Muscle of leg (tissue), 16 donors: ENCODE measurements at places on chromosomes 5 and 9.

DNA sequence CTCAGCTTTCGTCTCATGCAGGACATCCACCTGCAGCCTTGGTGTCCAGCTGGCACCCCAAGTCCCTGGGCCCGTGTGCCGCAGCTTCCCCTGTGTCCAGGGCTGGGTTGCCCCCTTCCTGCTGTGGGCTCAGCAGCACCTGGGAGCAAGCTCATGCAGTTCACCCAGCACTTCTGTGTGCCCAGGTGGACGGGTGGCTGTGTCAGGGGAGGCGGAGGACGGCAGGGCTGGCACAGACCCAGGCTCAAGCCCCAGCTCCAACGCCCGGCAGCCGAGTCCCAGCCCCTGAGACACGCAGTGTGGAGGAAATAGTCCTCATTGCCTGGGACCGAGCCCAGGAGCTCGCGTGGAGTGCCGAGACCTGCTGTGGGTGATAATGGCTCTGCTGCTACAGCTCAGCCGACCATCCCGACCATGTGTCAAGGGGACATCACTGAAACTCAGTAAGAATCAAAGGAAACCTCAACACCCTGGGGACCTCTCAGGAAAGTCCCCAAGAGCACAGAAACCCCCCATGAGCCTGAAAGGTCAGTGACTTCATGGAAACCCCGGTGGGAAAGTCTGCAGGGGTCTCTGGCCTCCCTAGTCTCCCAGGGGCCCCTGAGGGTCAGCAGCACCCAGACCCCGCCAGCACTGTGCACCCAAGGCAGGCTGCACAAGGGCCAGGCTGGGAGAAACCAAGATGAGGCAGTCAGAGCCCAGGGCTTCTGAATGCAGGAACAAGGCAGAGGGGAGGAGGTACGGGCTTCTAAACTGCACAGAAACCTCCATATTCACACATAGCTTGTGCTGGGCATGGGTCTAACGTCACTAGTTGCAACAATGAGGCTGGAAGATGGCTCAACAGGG, 38.8 kb downstream of the LPCAT1 start:
- H3K4me1 ChIP-seq, result no peaks in the 10 kb centered on the region
- H3K36me3 ChIP-seq, result peaks cover 61% of the 10 kb centered on the region
- H3K27me3 ChIP-seq, result no peaks in the 10 kb centered on the region
- H3K4me3 ChIP-seq, result no peak overlapping the region
- DNase-seq, result no peak

- H3K4me3 ChIP-seq, result no peak overlapping the region
- no peaks in the 10 kb centered on the region for H3K36me3 ChIP-seq
These were observed 46.2 kb upstream of the PWWP2A start for GRCh38 chr5:160165137-160166068.

DNA sequence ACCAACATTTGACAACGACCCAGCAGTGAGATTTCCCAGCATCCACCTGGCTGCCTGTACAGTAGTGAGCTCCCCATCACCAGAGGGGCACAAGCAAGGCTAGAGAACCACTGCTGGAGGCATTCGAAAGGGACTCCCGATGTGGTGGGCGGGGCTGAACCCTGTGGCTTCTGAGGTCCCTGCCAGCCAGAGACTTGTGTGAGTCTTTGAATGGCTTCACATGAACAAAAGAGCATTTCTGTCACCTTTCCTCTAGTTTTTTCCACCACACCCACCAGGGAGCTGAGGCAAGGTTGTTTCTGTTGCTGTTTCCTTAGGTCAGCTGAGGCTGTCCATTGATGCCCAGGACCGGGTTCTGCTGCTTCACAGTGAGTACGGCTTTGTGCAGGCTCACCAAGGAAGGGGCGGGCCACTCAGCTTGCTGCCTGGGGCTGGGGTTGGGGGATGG, 15.7 kb downstream of the RGS3 start:
- H3K36me3 ChIP-seq, result no peaks in the 10 kb centered on the region
- DNase-seq, result no peak
- H3K27me3 ChIP-seq, result no peaks in the 10 kb centered on the region

DNA sequence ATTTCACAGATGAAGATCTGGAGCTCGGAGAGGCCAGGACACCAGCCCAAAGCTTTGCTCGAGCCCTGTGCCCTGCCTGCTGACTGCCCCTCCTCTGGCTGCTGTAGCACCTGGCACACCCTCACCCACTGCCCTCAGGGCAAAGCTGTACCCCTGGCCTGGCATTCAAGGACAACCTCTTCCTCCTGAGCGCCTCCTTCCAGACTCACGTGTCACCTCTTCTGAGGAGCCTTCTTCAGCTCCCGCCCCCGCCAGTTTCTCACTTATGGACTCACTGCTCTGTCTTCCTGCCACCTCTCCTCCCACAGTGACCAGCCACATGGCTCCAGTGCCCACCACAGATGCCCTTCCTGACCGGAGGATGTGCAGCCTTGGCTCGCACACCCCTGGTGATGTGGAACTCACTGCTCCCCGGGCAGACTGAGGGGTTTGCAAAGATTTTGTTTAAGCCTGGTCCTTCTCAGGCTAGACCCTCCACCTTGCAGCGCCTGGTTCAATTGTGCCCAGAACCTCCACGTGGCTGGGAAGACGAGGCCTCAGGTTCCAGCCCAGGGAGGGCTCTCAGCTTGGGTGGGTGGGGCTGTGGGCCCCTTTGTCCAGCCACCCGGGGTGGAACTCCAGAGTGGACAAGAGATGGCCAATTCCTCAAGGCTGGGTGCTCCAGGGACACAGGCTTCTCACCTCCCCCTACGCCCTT, 46.6 kb upstream of the PHYKPL start:
- peaks cover 20% of the 10 kb centered on the region for H3K4me1 ChIP-seq
- H3K36me3 ChIP-seq, result no peaks in the 10 kb centered on the region
- H3K4me3 ChIP-seq, result no peak overlapping the region
- H3K27me3 ChIP-seq, result peaks cover 44% of the 10 kb centered on the region

DNA sequence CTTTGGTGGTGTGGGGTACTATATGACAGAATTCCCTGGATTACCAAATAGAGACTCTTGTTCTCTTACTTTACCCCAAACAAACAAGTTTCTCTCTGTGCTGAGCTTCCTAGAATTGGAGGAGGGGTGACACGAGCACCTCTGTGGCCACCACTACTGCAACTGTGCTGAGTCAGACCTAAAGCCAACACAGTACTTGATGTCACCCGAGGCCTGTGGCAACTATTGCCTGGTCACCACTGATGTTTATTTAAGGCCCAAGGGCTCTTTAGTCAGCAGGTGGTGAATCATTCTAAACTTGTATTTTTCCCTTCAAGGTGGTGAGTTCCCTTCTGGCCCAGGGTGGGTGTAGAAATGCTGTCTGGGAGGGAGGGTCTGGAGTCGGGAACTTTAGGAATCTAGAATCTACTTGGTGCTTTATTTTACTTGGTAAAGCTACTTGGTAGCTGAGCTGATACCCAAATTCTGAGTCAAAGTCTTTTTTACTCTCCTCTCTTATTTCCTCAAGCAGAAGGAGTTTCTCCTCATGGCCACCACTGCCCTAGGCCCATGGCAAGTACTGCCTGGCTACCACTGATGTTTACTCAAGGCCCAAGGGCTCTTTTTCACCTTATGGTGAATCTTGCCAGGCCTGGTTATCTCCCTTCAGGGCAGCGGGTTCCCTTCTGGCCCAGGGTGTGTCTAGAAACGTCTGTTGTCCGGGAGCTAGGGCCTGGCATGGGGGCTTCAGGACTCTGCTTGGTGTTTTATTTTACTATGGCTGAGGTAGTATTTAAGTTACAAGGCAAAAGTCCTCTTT, 9.8 kb downstream of the LURAP1L start:
- no peak overlapping the region for H3K27ac ChIP-seq
- H3K36me3 ChIP-seq, result no peaks in the 10 kb centered on the region
- H3K4me3 ChIP-seq, result no peak overlapping the region
- H3K4me1 ChIP-seq, result peaks cover 2% of the 10 kb centered on the region
- DNase-seq, result no peak

GRCh38 chr9:35001803-35002502, 12.4 kb downstream of the DNAJB5 start:
- H3K4me1 ChIP-seq, result peaks cover 3% of the 10 kb centered on the region
- no peaks in the 10 kb centered on the region for H3K27me3 ChIP-seq
- H3K4me3 ChIP-seq, result no peak overlapping the region
- H3K27ac ChIP-seq, result no peak overlapping the region
- peaks cover 15% of the 10 kb centered on the region for H3K36me3 ChIP-seq
- no peak for DNase-seq

DNA sequence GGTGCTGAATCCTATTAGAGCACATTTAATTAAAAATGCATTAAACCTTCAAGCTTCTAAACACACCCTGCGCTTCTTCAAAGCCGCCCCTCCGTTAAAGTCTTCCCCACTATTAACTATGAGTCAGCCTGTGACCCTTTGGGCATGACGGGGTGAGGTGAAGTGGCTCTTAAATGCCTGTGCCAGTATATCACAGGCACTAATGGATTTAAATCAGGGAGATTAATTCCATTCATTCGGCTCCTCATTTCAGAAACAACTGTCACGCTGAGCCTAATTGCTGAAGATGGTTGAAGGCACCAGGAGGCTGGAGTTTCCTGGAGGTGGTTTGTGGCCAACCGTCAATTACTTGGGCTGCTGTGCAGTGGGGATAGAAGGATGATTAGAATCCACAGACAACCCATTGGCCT, 192.6 kb upstream of the MSX2 start:
- no peak overlapping the region for H3K27ac ChIP-seq
- H3K36me3 ChIP-seq, result no peaks in the 10 kb centered on the region
- no peak overlapping the region for H3K4me3 ChIP-seq

GRCh38 chr9:101307051-101307450, 77.8 kb downstream of the BAAT start:
- H3K4me1 ChIP-seq, result no peaks in the 10 kb centered on the region
- H3K36me3 ChIP-seq, result no peaks in the 10 kb centered on the region
- no peaks in the 10 kb centered on the region for H3K27me3 ChIP-seq
- H3K27ac ChIP-seq, result no peak overlapping the region
- DNase-seq, result no peak

GRCh38 chr9:98129451-98129881, 10.4 kb upstream of the TRIM14 start:
- H3K27me3 ChIP-seq, result peaks cover 5% of the 10 kb centered on the region
- H3K36me3 ChIP-seq, result no peaks in the 10 kb centered on the region
- no peak overlapping the region for H3K4me3 ChIP-seq
- peak; percentile 58 for DNase-seq
- H3K27ac ChIP-seq, result no peak overlapping the region
- no peaks in the 10 kb centered on the region for H3K4me1 ChIP-seq

DNA sequence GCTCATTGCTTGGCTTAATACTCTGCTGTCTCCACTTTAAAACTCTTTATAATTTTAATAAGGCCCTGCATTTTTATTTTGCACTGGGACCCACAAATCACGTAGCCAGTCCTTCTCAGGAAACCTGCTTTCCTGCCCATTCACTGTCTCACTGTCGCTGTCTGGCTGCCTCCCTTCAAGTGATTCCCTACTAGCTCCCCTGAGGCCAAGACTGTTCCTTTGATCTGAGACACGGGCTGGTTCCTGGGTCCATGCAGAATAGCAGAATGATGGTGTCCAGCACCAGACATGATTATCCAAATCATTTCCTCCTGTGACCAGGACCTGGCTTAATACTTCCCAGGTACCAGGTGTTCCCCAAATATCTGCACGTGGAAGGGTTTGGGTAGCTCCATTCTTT, 597.1 kb upstream of the KLF4 start:
- no peak overlapping the region for H3K4me3 ChIP-seq
- no peak overlapping the region for H3K27ac ChIP-seq
- no peaks in the 10 kb centered on the region for H3K36me3 ChIP-seq
- no peaks in the 10 kb centered on the region for H3K27me3 ChIP-seq

DNA sequence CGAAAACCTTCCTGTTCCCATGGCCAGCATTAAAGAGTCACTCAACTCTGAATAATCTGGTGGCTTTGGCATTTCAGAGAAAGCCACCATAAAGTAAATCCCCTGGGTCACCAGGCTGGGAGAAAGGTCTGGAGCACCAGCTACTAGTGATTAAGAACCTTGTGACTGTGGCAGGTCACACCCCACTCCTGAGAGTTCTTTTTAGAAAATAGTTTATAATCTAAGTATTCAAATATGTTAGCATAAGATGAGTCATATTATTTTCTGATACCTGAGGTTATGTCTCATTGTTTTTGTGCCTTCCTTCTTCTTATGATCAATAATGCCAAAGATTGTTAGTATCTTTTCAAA, 351.7 kb downstream of the ARRDC3 start:
- H3K27me3 ChIP-seq, result no peaks in the 10 kb centered on the region
- H3K27ac ChIP-seq, result no peak overlapping the region
- no peaks in the 10 kb centered on the region for H3K4me1 ChIP-seq
- no peaks in the 10 kb centered on the region for H3K36me3 ChIP-seq
- no peak overlapping the region for H3K4me3 ChIP-seq

DNA sequence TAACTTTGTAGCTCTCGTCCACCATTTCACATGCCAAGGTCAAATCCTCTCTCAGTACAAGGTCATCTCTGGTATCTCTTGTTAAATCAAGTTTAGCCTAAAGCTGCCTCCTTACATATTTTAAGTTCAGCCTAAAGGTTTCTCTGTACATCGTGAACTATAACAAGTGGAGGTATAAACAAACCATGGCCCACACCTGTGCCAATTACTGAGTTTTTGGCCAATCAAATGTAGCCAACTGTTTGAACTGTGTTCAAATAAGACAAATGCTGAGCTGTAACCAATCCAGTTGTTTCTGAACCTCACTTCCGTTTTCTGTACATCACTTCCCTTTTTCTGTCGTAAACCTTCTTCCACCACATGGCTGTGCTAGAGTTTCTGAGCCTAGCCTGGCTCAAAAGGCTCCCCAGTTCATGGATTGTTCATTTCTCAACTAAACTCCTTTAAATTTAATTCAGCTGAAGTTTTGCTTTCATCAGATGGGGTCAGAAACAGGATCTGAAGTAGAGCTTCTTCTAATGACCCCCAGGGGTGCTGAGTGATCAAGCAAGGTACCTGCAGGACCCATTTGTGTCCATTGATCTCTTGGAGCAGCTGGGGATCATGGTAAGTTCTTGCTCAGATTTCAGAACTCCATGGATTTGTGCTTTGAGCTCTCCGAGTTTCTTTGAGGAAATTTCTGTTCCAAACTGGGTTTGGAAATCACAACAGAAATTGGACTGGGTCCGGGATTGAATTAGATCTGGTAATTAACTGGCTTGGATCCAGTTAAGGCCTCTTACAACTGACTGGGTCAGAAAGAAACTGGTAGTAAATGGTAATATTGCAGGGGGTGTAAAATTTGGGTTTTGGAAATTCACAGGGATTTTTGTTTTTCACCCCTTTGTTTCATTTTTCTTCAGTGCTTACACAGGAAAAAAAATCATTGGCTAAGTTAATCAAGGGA, 11.0 kb upstream of the NANS start:
- H3K27ac ChIP-seq, result no peak overlapping the region
- no peaks in the 10 kb centered on the region for H3K36me3 ChIP-seq
- H3K27me3 ChIP-seq, result no peaks in the 10 kb centered on the region
- no peaks in the 10 kb centered on the region for H3K4me1 ChIP-seq

DNA sequence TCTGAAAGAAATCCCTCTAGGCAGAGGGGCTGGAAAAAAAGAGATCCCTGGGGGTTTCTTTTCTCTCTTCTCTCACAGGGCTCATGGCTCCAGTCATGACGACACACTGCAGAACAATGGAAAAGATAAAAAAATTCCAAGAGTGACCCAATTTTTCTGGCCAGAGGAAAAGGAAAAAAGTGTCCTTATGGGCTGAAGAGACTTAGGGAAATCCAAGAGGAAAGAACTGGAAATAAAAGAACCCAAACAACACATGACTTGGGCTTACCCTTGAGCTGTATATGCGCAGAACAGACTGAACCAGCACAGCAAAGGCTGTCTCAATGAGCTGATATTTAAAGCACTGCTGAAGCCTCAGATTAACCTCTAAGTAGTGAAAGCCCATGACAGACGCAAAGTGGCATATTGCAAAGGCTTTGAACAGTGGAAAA, 102.4 kb downstream of the SMIM23 start:
- H3K27ac ChIP-seq, result peak overlapping the region; percentile 25
- peak; percentile 80 for DNase-seq
- H3K36me3 ChIP-seq, result peaks cover 13% of the 10 kb centered on the region
- no peaks in the 10 kb centered on the region for H3K27me3 ChIP-seq
- H3K4me3 ChIP-seq, result no peak overlapping the region

- no peaks in the 10 kb centered on the region for H3K27me3 ChIP-seq
- no peak for DNase-seq
- no peaks in the 10 kb centered on the region for H3K4me1 ChIP-seq
- no peaks in the 10 kb centered on the region for H3K36me3 ChIP-seq
- no peak overlapping the region for H3K27ac ChIP-seq
These were observed 50.8 kb downstream of the ADAMTS12 start for GRCh38 chr5:33840927-33841547.
